ENCODE measurements at places on chromosomes 7 and 10.
A peak's percentile ranks its signal among the peaks of the same experiment; 100 is the strongest.

DNA sequence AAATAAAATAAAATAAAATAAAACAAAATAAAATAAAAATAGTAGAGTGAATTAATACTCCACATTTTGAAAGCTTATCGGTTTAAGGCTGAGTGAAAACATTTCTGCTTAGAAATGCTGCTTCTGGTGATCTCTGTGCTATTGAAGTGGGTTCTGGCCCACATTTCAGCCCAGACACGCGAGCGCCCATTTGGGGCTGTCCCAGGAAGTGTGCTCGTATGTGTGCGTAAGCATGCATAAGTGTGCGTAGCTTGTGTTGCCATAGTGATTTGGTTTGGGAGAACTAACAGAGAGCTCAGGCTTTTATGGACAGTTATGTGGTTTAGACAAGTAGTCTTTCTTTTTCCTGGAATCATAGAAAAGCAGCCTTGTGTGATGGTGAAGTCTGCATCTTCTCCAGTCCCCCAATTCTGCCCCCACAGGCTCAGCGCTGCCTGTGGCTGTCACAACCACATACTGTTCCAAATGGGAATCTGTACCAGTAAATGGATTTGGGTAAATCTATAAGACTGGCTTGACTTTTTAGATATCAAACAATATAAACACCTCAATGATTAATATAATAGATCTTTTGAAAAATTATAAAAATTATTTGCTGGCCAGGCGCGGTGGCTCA lies 29.8 kb upstream of the PURB start:
- no peak overlapping the region for H3K27ac ChIP-seq
- no peak overlapping the region for H3K4me3 ChIP-seq
- H3K4me1 ChIP-seq = no peaks in the 10 kb centered on the region
- no peak for DNase-seq

DNA sequence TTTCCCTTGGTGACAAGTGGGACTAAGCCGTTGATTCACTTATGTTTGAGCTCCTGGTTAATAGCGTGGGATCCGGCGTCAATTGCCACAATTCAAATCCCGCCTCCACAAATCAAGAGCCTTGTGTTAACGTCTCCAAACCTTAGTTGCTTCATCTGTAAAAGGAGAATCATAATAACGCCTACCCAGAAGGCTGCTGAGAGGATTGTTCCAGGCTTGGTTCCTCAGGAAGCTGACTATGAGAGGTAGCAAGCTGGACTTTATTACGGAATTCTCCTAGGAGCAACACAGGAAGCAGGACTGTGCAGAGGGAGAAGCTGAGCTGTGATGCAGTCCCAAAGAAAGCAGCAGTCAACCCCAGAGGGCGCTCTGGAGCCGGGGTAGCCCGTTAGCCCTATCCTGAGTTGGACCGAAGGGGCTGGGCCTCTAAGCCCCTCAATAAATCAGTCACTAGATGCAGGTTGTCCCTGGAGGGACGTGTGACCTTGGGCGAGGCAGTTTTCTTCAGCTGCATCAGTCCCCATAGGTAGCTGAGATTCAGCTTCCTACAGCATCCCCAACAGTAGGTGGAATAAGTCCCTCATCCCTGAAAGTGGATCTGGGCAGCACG lies 6.9 kb upstream of the BAG3 start:
- H3K27me3 ChIP-seq = no peaks in the 10 kb centered on the region
- no peak overlapping the region for H3K27ac ChIP-seq
- no peaks in the 10 kb centered on the region for H3K4me1 ChIP-seq
- no peaks in the 10 kb centered on the region for H3K36me3 ChIP-seq

DNA sequence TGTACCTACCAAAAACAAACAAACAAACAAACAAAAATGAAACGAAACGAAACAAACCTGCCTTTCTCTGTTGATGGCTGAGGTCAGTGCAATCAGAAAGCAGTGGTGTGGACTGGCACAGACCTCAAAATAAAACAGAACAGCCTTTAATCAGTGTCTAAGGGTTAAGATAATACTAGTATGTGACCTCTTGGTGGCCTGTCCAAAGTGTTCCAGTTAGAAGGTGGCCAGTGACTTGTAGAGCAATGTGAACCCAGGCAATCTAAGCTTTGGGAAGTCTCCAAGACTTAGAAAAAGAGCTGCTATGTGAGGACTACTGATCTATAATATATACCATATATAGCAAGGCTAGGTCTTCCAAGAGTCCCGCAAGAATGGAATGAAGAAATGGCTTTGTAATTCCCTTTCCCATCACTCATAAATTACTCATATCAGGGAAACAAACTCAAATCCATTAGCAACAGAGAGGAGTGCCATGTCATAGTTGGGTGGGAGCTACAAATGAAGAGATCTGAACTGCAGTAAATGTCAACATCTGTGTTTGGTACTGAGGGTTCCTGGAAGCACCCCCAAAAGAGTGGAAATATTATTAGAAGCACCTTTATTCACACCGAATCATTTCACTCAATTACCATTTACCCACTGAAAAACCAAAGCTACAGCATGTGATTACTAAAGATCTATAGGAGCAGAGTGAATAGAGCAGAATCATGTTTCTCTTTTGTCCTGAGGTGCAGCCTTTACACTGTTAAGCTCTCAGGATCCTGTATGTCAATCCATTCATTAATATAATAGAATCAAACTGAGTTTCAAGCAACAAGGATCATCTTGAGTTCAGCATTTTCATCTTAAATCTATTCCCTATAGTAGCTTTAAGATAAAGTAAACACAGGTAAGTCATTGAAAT lies 28.0 kb downstream of the ABLIM1 start:
- H3K27me3 ChIP-seq = no peaks in the 10 kb centered on the region
- H3K4me3 ChIP-seq = no peak overlapping the region
- no peak for DNase-seq

- no peak overlapping the region for H3K4me3 ChIP-seq
- H3K27ac ChIP-seq = peak overlapping the region; percentile 13
- no peaks in the 10 kb centered on the region for H3K27me3 ChIP-seq
- no peak for DNase-seq
- H3K36me3 ChIP-seq = no peaks in the 10 kb centered on the region
These were observed 8.0 kb downstream of the CCDC186 start for GRCh38 chr10:114166043-114166442.

DNA sequence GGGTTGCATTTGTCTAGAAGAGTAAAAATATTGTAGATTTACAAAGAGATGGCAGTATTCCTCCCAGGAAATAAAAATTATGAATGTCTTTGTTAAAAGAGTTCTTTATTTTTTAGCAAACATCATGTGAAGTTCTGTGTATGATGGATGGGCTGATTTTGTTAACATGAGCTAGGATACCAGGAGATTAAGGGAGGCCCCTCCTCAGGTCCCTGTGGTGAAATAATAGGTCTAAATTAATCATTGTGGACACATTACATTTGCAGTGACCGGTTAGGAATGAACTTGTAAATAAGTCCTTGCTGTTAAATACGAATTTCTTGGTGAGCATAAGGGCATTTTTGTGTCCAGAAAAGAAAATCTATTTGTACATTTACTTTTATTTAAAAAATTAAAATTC lies 339.4 kb upstream of the PHF14 start:
- no peak overlapping the region for H3K27ac ChIP-seq
- no peaks in the 10 kb centered on the region for H3K36me3 ChIP-seq
- H3K4me3 ChIP-seq = no peak overlapping the region
- H3K4me1 ChIP-seq = no peaks in the 10 kb centered on the region
- H3K27me3 ChIP-seq = no peaks in the 10 kb centered on the region

GRCh38 chr10:110546077-110546476 lies 21.4 kb upstream of the SMC3 start:
- DNase-seq = no peak
- no peaks in the 10 kb centered on the region for H3K36me3 ChIP-seq
- H3K27ac ChIP-seq = no peak overlapping the region
- H3K27me3 ChIP-seq = no peaks in the 10 kb centered on the region

DNA sequence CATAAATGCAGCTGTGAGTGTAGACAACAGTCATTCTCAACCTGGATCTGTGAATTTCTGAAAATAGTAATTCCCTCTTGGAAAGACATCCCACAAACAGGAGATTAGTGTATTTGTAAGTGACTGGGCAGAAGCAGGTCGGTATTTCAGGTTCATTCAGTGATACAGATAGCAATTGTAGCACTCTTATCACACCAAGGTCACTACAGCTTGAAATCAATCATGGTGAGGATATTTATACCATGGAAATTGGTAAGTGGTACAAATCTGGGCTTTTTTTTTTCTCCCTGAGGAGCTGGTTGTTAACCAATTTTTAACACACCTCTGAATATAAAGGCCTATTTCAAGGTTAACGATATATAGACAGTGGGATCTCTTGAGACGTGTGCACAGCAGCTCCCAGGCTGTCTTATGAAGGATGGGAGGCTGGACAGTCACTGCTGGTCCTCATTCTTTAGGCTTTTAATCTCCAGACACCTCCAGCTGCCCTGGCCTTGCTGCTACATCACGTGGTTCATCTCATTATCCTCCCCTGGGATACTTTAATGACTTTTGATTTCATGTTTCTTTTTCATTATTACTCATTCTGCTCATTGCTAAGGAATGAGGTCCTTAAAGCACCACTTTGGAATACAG lies 87.1 kb downstream of the ITGA8 start:
- H3K36me3 ChIP-seq = no peaks in the 10 kb centered on the region
- no peak overlapping the region for H3K27ac ChIP-seq
- no peak for DNase-seq
- H3K4me1 ChIP-seq = peaks cover 2% of the 10 kb centered on the region
- H3K4me3 ChIP-seq = no peak overlapping the region

GRCh38 chr10:2011106-2011716 lies 273.9 kb upstream of the ADARB2 start:
- no peak for DNase-seq
- H3K36me3 ChIP-seq = no peaks in the 10 kb centered on the region
- H3K27me3 ChIP-seq = no peaks in the 10 kb centered on the region
- no peaks in the 10 kb centered on the region for H3K4me1 ChIP-seq
- H3K27ac ChIP-seq = no peak overlapping the region
- H3K4me3 ChIP-seq = no peak overlapping the region

DNA sequence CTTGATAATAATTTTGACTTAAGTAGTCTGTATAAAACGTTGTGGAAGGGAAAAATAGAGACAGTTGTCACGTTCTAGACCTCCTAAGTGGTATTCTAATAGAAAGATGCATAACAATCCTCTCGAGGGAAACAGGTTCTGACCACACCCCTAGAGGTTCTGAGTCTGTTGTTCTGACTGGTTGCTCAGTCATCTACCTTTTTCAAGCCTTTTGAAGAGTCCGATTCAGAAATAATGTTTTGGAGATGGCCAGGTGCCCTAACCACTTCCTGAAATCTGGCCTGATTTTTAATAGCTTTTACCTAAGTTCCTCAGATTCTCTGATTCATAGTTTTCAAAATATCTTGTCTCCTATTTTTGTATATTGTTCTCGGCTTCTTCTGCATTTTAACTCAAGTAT lies 175.6 kb downstream of the HDAC9 start:
- H3K27me3 ChIP-seq = no peaks in the 10 kb centered on the region
- no peak overlapping the region for H3K27ac ChIP-seq
- no peaks in the 10 kb centered on the region for H3K36me3 ChIP-seq
- no peak overlapping the region for H3K4me3 ChIP-seq
- no peak for DNase-seq
- no peaks in the 10 kb centered on the region for H3K4me1 ChIP-seq

- H3K4me3 ChIP-seq = no peak overlapping the region
- no peaks in the 10 kb centered on the region for H3K4me1 ChIP-seq
- H3K27me3 ChIP-seq = no peaks in the 10 kb centered on the region
- no peak overlapping the region for H3K27ac ChIP-seq
- no peaks in the 10 kb centered on the region for H3K36me3 ChIP-seq
- no peak for DNase-seq
These were observed 365.2 kb downstream of the HGF start for GRCh38 chr7:81404669-81405068.

GRCh38 chr7:31310321-31310935 lies 30.1 kb downstream of the NEUROD6 start:
- H3K27me3 ChIP-seq = no peaks in the 10 kb centered on the region
- H3K36me3 ChIP-seq = no peaks in the 10 kb centered on the region
- H3K4me3 ChIP-seq = no peak overlapping the region
- no peak overlapping the region for H3K27ac ChIP-seq
- H3K4me1 ChIP-seq = no peaks in the 10 kb centered on the region

DNA sequence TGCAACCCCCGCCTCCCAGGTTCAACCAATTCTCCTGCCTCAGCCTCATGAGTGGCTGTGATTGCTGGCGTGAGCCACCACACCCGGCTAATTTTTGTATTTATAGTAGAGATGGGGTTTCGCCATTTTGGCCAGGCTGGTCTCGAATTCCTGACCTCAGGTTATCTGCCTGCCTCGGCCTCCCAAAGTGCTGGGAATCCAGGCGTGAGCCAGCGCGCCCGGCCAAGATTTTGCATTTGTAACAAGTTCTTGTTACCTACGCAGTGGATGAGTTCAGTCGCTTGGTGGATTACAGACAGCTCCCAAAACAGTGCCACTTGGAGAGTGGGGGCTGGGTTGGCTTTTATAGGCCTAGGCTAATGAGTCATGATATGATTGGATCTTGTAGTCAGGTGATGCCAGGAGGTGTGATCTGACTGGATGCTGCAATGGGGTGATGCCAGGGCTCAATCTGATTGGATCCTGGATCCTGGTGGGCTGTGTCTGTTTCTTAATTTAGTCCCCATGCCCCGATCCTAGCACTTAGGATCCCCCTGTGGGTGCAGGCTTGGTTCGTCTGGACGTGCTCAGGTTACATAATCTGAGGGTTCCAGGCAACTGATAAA lies 20.3 kb downstream of the SBDS start:
- DNase-seq = no peak
- H3K27me3 ChIP-seq = no peaks in the 10 kb centered on the region
- H3K4me3 ChIP-seq = no peak overlapping the region
- no peaks in the 10 kb centered on the region for H3K36me3 ChIP-seq
- H3K27ac ChIP-seq = no peak overlapping the region

DNA sequence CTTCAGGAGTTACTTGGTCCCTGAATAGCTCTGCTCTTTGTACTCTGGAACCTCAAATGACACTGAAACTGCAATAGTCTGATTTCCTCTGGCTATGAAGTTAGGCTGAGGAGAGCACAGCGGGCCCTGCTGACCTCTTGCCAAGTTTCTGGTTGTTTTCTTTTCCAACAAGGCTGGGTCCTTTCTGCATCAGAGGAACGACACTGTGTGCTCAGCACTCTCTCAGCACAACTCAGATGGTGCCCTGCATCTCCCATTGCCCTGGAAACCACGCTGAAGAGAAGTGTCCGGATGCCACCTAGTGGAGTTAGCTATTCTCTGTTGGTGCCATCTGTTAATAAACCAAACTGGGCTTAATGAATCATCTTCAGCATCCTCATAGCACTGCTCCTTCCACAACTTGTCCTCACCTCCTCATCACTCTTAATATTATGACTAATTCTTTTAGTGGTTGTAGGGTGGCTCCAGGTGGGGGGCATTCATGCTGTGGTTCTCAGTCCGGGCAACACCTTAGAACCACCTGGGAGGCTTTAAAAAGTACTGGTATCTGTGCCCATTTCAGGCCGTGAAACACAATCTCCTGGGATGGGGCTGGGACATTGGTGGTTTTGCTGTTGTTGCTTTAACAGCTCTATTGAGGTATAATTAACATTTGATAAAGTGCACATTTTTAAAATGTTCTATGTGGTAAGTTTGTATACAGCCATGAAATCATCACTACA lies 8.2 kb upstream of the EFCAB10 start:
- no peak overlapping the region for H3K27ac ChIP-seq
- peak; percentile 50 for DNase-seq
- no peaks in the 10 kb centered on the region for H3K4me1 ChIP-seq
- no peaks in the 10 kb centered on the region for H3K27me3 ChIP-seq
- no peak overlapping the region for H3K4me3 ChIP-seq
- H3K36me3 ChIP-seq = no peaks in the 10 kb centered on the region
